Omental fat pad (tissue), 4 donors: ENCODE measurements at places on chromosomes 6 and 20.

DNA sequence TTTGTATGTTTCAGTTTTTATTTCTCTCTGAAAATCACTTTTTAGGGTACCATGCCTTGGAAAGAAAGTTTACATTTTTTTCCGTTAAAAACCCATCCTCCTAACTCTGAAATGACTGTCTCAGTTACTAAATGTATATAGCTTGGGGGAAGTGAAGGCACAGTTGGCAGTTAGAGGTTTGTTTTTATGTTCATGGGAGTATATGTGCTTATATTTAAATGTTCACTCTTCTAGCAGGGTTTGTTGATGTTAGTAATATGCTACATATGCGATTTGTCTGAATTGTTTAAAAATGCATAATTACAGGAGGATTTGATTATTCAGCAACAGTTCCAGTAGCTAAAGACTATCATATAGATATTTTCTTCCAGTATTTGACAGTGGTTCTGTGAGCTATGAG is 31.1 kb downstream of the CDKAL1 start:
- no peak for DNase-seq

DNA sequence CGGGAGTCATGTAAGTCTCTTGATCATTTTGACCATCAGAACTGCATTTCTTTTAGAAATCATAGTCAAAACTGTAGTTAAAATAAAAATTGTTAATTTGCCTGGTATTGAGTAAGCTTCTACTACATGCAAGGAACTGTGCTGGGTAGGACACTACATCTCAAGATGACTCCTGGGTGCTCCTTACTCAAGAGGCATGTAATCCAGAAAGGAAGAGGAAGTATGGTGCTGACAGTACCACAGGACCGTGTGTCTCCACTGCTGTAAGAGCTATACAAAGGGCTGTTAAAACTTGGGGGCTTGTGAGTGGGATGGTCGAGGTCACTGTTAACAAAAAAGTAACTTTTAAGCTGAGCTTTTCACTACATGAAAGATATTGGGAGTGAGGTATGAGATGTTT is 508.3 kb upstream of the SOX4 start:
- no peak for DNase-seq

GRCh38 chr6:7246401-7247178 is 66.4 kb downstream of the SSR1 start:
- DNase-seq: no peak

DNA sequence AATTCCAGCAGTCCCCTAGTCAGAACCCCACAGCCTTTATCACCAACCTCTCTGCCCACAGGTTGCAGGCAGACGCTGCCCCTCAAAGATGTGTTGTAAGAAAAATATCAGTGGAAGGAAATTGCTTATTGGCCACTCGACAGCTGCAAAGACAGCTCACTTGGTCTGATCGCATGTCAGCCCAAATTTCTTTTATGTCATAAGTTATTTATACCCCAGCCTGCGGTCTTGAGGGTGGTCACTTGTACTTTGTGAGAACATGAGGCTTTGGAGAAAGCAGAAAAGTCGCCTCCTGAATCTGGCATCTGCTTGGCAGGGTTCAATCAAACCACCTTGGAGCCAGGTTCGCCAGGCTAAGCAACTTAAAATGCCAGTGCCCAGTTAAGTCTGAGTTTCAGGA is 236.5 kb upstream of the CDH4 start:
- no peak for DNase-seq

DNA sequence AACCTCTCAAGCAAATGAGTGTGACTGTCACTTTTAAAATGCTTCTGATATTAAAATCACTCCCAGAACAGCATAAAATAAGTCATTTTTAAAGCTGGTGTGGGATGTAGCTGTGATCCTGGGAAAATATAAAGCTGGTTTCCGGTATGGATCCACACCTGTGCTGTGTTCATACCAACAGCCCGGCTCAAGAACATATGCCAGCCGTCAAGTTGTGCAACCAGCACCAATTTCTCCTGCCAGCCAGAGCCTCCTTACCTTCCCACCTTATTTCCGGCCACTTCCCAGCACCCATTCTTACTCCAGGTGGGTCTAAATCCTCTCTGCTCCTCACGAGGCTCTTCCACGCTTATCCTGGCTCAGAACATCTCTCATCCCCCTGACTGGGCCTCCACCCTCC is 50.9 kb upstream of the RPS6KA2 start:
- no peak for DNase-seq

- no peak for DNase-seq
Measured at GRCh38 chr6:104711371-104711770, 148.3 kb downstream of the HACE1 start.

DNA sequence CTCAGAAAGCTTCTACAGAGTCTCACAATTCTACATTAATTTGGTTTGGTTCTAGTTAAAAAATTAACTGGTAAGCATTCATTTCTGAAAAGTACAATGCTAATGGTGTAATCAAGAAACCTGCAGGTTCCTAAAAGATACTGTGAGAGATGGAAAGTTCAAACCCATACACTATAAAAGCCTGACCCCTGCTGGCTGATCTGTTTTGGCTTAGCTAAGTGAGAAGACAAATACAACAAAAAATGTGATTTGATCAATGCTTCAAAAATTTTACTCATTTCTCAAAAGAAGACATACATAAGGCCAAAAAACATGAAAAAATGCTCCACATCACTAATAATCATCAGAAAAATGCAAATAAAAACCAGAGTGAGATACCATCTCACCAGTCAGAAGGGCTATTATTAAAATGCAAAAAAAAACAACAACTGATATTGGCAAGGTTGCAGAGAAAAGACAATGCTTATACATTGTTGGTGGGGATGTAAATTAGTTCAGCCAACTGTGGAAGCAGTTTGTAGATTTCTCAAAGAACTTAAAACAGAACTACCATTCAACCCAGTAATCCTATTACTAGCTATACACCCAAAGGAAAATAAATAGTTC is 102.8 kb downstream of the MOXD1 start:
- peak; percentile 30 for DNase-seq

GRCh38 chr6:100998111-100998510 is 117.0 kb upstream of the ASCC3 start:
- no peak for DNase-seq

GRCh38 chr6:168032005-168032760 is 34.7 kb downstream of the KIF25 start:
- no peak for DNase-seq

DNA sequence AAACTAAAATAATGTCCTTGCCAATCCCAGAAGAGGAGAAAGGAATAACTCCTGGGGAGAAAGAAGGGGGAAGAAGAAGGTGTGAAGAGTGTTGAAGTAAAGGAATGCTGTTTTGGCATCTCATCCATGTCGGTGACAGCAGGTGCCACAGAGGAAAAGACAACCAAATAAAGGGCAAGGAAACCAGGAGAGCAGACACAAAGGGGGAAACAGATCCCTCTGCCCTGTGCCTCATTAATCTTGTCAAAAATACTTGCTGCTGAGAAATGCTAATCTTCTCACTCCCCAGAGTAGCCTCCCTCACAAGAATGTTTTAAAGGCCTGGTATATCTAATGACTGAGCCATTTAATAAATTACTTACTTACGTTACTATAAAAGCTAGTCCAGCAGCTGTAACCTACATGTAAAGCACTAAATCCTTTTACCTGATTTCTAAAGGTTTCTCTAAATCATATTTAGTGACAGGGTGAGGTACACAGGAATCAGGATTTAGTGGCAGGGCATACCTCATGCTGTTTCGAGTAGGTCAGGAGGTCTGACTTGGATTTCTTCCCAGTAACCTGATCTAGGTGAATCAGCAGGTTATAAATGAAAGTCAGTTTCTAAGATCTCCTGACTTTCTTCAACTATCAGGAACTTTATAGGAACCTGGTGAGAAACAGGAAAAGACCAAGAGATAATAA is 377.1 kb downstream of the CENPW start:
- no peak for DNase-seq

GRCh38 chr20:10581823-10582222 is 92.0 kb downstream of the JAG1 start:
- no peak for DNase-seq

DNA sequence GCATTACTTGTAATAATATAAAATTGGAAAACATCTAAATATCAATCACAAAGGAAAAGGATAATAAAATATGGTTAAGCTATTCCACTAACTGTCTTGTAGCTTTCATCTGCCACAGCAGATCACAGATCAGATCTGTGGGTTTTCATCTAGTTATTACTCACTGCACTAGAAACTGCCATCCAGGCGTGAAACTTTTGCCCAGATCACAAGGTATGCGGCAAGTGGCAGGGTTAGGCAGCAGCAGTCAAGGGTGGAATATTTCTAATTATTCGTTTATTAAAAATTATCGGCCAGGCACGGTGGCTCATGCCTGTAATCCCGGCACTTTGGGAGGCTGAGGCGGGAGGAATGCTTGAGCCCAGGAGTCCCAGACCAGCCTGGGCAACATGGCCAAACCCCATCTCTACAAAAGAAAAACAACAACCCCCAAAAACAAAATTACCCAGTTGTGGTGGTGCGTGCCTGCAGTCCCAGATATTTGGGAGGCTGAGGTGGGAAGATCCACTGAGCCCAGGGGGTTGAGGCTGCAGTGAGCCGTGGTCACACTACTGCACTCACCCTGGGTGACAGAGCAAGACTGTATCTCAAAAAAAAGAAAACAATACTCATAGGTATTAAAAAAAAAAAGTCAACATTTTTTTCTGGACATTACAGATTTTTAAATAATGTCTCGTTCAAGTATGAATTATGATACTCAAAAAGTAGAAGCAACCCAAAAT is 32.1 kb downstream of the BEND3 start:
- DNase-seq: no peak

DNA sequence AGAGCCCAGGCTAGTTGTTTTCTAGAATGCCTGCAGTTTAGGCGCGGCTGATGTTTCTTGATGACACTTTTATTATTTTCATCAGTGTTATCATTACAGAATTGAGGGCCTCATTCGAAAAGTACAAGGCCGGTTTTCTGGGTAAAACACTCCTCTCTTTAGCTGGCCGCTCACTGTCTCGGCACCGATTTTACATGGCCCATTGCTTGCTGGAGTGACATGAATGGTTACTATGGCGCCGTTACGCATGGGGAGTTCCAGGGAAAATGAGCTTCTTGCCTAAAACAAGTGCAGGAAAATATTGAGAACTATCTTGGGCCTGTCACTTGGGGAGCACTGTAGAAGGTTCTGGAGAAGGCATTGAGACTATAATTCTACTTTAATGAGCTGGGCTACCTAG is 317.8 kb downstream of the CDH4 start:
- DNase-seq: no peak

GRCh38 chr6:108839083-108839642 is 9.1 kb upstream of the ARMC2 start:
- DNase-seq: no peak

DNA sequence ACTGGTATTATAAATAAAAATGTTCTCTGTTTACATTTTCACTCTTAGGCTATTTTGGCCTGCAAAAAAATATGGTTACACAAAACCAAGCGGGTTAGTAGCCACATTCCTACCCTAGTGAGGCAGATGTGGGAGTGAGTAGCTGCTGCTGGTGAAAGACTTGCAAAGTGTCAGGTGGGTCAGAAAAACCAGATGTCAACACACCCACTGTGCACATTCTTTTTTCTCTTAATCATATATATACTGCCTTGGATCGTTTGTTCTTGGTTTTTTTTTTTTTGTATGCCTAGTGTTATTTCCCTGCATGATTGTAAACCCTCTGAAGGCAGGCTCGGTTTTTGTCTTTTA is 68.0 kb upstream of the TFB1M start:
- no peak for DNase-seq

DNA sequence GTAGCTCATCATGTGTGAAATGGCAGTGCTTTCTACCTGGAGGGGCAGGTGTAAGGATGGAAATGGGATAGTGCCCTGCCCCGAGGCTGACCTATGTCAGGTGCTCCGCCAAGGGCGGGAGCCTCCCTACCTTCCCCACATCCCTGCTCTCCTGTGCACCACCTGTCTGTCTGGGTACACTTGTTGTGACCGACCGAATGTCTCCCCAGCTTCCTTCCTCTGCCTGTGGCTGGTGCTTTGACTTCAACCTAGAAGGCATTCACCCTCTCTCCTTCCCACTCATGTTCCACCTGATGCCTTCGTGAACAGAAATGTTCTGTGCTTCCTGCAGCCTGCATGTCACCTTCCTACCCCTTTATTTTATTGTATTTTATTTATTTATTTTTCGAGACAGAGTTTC is 114.8 kb downstream of the SCML4 start:
- DNase-seq: no peak

DNA sequence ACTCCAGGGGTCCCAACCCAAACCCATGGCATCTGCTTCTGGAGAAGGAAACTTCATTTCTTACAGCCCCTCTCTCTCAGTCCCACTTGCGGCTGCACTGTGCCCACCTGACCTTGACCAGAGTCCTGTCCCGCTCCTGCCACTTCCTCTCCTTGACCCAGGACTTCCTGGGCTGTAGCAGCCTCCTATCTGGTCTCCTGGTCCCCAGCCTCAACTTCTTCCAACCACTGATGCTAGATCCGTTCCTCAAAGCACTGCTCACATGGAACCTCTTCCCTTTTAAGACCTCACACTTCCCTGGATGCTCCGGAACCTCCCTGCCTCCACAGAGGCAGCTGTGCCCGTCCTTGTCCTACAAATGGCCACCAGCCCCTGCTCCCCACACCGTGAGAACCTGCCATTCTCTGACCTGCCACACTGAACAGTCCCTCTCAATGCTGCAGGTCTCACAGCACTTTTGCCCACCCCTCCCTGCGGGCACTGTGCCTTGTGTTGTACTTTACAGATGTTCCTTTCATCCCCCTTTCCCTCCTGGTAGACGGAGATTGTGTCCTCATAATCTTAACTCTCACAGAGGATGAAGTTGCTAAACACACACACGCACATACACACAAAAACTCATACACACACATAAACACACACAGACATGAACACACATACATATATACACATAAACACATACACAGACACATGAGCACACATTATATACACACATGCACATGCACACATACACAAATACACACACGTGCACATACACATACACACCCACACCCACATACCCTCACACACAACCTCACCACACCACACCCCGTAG is 59.6 kb upstream of the NXT1 start:
- DNase-seq: no peak

- DNase-seq: no peak
Measured at GRCh38 chr6:25062070-25062811, 126.5 kb upstream of the RIPOR2 start.

- no peak for DNase-seq
Measured at GRCh38 chr6:53029257-53029656, 34.2 kb upstream of the GSTA4 start.

DNA sequence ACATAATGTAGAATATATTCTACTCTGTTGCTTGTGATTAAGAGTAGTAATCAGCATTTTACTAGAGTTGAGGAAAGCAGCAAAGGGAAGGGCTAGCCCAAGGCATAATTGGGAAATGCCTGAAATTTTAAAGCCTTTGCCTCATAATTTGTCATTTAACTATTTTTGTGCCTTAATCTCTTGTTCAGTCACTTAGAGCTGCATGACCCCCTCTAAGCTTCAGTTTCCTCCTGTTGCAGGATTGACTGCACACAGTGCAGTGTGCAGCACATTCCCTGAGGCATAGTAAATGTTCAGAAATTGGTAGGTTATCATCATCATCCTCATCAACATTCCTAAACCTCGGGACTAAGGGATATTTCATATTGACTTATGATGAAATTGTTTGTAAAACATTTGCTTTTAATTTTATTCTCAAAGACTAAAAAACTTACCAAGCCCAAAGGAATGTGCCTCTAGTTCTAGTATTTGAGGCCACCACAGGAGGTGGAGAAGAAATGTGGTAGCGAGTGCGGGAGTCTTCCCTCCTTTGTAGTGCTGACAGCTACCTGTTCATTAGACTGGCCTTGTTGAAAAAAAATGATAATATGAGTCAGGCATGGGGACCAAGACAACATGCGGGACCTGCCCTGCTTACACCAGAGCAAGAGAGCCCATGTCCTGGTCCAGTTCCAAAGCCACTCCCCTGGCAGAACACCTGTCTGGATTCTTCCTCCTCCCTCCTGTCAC is 14.8 kb upstream of the TENT5A start:
- DNase-seq: no peak

GRCh38 chr6:20900389-20901160 is 366.3 kb downstream of the CDKAL1 start:
- no peak for DNase-seq
